ENCODE measurements at places on chromosomes 13 and 19. TPM values are rescaled to one million over a fixed set of nuclear protein-coding genes. Genes with fewer than 3 reads are reported as not detected.

- no peak for DNase-seq
Observed at GRCh38 chr13:32894589-32895001, 121.6 kb upstream of the KL start.

The KIR3DL3 gene
- not detected for total RNA-seq

The BEST2 gene
- total RNA-seq, result not detected

DNA sequence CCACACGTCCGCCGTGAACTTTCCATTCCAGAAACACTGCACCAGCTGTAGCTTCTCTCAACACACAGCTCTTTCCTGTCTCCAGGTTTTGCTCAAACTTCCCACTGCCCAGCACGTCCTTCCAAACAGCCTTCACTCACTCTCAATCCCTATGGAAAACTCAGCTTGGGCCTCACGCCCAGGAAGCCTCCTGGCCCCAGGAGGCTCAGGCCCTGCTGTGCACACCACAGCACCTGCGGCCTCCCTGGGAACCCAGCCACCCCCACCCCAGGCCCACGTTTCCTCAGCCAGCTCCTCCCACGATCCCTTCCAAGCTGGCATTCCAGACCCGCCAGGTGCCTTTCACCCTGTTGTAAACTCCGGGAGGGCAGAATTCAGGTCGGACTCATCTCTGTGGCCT, 35.2 kb downstream of the C13orf46 start:
- no peak for DNase-seq

GRCh38 chr13:59906413-59907049, 257.2 kb downstream of the DIAPH3 start:
- no peak for DNase-seq

The RDH8 gene
- total RNA-seq, result not detected

- no peak for DNase-seq
Observed at GRCh38 chr13:32895296-32895695, 120.9 kb upstream of the KL start.

DNA sequence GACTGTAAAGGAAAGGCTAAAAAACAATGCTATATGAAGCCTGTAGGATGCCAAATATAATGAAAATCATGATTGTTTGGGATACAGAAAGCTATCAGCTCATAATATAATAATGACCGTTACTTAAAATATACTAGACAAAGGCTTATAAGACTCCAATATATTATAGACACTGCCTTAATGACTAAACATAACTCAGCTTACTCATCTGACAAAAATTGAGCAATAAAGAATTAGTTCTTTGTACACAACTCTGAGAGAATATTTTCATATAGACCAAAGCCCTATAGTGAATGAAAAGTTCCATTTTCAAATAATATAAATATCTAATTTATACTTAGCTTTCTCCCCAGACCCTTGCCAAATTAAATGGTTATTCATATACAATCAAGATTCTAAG, 283.3 kb downstream of the DIAPH3 start:
- no peak for DNase-seq

The PLIN5 gene
- total RNA-seq, result 1.1 TPM

GRCh38 chr19:2494447-2495129, 18.7 kb downstream of the GADD45B start:
- peak; percentile 72 for DNase-seq

- DNase-seq, result no peak
Observed at GRCh38 chr13:20142023-20142926, 18.6 kb downstream of the GJA3 start.

DNA sequence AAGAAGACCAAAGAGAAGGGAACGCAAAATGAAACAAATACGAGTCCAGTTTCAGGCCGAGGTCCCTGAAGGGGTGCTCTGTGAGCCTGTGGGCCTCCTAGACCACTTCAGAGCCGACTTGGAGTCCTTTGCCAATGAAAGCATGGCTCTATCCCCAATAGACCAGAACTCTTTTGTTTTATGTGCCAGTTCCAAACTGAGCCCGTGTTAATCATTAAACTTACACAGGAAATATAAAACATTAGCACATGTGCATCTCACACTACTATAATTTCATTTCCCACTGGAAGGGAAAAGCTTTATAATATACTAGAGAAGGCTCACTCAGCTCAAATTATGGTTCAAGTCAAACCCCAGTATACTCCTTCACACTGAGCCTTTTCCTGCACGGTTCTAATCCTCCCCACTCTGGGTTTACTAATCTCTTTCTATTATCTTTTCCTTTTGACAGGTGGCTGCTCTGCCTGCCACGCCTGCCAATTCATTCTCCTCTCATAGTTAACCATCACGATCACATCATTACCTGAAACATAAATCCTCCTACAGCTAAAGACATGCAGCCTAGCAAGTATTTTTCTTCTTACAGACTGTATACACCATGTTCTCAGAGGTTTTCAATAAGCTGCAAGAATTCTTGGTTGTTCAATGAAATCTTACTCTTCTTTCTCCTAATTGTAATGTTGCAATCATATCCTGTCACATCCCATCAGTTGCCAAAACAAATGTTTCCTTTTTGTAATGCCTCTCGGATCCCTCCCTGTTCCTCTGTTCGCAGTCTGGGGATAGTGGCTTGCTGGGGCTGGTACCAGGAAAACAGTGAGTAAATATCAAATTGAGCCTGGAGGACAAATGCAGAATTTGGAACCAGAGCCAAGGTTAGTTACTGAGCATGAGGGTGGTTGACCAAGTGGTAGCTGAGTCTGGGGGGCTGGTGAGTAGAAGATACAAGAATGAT, 18.8 kb upstream of the WASF3 start:
- no peak for DNase-seq

The SLAIN1 gene
- total RNA-seq, result 31.1 TPM

GRCh38 chr13:99165753-99166587, 34.7 kb upstream of the UBAC2 start:
- no peak for DNase-seq

The APOC4 gene
- not detected for total RNA-seq

- DNase-seq, result peak; percentile 69
Observed at GRCh38 chr19:38852231-38853044, 2.7 kb upstream of the HNRNPL start.

GRCh38 chr19:39247701-39248664, 673 bp downstream of the IFNL4 start:
- DNase-seq, result peak; percentile 39

The NBEA gene
- 1.1 TPM for total RNA-seq

GRCh38 chr19:18014197-18014596, 6.2 kb downstream of the ARRDC2 start:
- DNase-seq, result peak; percentile 52

GRCh38 chr13:39023316-39023715, 14.6 kb downstream of the PROSER1 start:
- DNase-seq, result no peak

DNA sequence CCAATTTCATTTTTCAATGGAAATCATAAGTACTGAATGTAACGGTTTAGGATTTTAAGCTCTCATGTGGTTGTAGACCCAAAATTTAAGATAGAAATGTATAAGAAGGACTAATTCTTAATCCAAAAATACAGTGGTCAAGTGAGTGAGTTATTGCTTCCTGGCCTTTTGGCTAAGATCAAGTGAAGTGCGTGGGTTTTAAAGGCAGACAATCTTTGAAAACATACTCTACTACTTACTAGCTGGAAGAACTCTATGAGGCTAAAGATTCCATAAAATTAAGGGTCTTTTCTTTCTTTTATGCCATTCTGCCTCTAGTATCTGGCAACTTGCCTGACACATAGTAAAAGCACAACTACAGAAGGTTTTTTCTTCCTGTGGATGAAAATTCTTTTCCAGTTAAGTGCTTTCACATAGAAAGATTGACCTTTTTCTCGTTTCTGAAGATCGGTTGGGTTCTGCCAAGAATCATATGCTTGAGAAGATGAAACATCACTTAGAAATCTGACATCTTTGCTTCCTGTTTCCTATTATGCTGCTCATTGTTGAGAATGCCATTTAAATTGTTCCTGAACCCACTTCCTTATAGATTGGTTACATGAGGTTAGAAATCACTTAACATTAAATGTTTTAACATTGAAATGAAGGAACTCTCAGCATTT, 26.4 kb upstream of the SCEL start:
- no peak for DNase-seq

The CD79A gene
- 29.8 TPM for total RNA-seq

- no peak for DNase-seq
Observed at GRCh38 chr13:106372199-106373155, 163.0 kb downstream of the EFNB2 start.

GRCh38 chr13:38821770-38822551, 135.1 kb downstream of the FREM2 start:
- no peak for DNase-seq

- no peak for DNase-seq
Observed at GRCh38 chr13:76672420-76672819, 213.8 kb downstream of the KCTD12 start.

DNA sequence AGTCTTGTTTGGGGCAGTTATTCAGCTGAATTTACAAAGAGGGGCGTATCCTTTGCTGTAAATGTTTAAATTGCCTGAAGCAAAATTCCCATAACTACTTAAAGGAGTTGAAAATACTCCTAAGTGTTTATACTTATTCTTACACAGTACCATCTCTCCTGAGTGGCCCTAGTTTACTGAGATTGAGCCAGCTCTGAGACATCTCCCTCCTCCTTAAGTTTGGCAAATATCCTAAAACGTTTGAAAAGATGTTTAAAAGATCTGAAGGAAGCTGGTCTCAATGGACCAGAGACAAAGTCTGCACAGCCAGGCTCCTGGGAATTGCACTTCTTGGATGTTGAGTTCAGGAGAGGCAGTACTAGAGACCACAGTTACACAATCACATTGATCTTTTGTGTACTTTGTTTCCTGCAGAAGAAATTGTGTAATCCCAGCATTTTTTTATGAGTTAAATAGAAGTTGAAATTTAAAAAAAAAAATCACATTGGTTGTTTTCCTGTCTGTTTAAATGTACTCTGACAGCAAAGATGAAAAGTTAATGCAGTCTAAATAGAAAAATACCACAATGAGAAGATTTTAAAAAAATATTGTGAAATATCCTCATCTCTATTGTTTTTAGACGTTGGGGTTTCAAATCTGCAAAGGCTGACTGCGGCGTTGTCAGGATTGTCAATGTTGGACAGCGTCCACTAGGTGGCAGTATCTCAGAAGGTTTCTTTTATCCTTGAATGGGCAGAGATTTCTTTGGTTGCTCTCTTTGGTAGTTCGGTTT, 20.7 kb downstream of the TNFSF11 start:
- no peak for DNase-seq

The VSTM1 gene
- total RNA-seq, result not detected

GRCh38 chr13:24458736-24459135, 53.8 kb downstream of the PARP4 start:
- no peak for DNase-seq

The CEACAM1 gene
- 34.2 TPM for total RNA-seq

DNA sequence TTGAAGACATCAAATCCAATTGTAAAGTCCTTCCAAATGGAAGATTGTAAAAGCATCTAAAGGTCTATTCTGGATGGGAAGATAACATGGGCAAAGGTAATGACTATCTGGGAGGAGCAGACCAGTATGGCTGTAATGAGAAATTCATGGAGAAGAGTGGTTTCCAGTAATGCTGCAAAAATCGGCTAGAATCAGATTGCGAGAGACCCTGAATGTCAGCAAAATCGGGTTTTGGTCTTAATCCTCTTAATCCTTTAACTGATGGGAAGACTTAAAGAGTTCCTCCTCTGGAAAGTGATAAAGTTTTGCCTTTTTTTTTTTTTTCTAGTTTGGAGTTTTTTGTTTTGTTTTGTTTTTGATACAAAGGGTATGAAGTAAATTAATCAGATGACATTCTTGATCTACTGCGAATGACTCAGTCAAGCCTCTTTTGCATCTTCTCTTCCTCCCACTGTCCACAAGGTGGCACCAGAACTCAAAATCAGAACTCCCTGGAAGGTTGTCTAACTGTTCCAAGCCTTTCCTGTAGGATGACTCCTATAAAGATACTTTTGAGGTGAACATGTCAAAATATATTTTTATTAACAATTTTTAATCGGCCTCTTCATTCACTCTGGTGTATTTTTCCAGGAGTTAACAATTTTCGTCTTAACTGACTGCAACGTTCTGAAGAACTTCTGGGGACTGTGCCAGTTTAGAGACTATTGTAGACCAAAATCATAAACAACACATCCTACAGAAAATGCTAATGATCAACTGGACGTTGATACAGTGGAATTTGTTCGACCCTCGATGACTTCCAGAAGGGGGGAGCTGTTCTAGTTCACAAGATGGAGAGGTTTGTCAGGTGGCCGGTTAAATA, 213.3 kb upstream of the MIR17HG start:
- DNase-seq, result no peak

- no peak for DNase-seq
Observed at GRCh38 chr19:30328096-30328495, 44.1 kb upstream of the ZNF536 start.

The GGN gene
- total RNA-seq, result not detected

The SIGLEC10 gene
- 0.96 TPM for total RNA-seq

- peak; percentile 23 for DNase-seq
Observed at GRCh38 chr13:114099191-114099590, 33.2 kb downstream of the RASA3 start.

DNA sequence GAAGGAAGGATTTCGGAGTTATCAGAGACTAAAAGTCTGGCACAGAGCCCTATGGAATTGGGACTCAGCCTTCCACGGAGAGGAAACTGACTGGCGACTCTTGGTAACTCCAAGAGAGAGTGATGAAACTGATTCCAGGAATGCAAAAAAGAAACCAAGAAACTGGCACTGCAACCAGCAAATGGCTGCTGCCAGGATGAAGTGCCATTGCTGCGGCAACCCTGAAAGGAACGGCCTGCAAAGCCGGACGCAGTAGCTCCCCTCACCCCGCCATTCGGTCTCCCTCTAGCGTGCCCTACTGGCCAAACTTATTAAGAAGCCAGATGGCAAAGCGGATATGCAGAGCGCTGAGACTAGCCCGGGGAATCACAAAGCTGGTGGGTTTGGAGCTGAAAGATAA, 236.0 kb downstream of the PCDH9 start:
- peak; percentile 26 for DNase-seq

- DNase-seq, result peak; percentile 47
Observed at GRCh38 chr13:27481766-27482165, 31.4 kb upstream of the MTIF3 start.

DNA sequence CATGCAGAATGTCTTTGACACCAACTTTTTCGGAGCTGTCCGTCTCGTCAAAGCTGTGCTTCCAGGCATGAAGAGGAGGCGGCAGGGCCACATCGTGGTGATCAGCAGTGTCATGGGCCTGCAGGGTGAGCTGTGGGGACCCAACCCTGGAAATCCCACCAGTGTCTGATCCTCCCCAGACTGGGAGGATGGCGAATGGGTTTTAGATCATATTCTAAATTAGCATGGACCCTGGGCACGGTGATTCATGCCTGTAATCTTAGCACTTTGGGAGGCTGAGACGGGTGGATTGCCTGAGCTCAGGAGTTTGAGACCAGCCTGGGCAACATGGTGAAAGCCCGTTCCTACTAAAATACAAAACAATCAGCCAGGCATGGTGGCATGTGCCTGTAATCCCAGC, 5.5 kb downstream of the RDH8 start:
- DNase-seq, result no peak

DNA sequence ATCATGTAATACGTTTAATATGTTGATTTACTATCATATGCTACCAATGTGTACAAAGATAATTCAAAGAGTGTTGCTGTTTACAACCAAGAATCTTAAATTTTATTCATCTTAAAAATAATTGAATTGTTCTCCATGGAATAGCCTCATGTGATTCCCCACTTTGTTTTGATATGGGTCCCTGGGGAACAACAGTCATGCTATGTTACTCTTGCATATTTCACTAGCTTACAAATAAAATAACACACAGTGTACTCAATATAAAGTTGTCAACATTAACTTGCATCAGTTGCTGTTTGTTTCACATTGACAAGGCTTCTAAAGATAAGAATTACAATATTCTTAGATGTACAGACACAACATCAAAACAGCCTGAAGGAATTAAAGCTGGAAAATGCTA, 2.3 kb downstream of the ENOX1 start:
- DNase-seq, result no peak

GRCh38 chr19:11064831-11065303, 24.4 kb upstream of the LDLR start:
- DNase-seq, result no peak

The CD209 gene
- total RNA-seq, result 0.62 TPM

The CD177 gene
- not detected for total RNA-seq

Measured in activated naive CD8-positive, alpha-beta T cell treated with anti-CD3 and anti-CD28 coated beads, Interleukin-2, amount 10 ng/mL, durations not matched to agents 7 days and 5 days (primary cell).